Activated T-cell treated with anti-CD3 and anti-CD28 coated beads, Interleukin-2, amount 50 U/mL, for 4 hours (primary cell): ENCODE measurements at places on chromosomes 1 and 21. TPM values are rescaled to one million over a fixed set of nuclear protein-coding genes. Genes with fewer than 3 reads are reported as not detected.

DNA sequence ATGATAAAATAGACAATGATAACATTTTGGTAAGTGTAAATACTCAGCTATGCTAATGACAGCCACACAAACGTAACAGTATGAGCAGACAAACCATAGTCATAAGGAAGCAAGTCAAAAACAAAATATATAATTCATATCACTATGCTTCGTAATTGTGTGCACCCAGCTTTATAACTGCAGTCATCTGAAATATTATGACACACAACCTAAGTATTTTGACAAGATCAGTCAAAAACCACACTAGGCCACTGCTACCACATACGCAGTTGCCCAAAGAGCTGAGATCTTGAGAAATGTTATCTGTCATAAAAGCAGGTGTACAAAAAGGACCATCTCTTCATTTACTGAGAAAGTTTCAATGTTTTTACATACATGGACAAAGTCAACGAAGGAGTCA is 26.0 kb downstream of the RNASEL start:
- DNase-seq: no peak

DNA sequence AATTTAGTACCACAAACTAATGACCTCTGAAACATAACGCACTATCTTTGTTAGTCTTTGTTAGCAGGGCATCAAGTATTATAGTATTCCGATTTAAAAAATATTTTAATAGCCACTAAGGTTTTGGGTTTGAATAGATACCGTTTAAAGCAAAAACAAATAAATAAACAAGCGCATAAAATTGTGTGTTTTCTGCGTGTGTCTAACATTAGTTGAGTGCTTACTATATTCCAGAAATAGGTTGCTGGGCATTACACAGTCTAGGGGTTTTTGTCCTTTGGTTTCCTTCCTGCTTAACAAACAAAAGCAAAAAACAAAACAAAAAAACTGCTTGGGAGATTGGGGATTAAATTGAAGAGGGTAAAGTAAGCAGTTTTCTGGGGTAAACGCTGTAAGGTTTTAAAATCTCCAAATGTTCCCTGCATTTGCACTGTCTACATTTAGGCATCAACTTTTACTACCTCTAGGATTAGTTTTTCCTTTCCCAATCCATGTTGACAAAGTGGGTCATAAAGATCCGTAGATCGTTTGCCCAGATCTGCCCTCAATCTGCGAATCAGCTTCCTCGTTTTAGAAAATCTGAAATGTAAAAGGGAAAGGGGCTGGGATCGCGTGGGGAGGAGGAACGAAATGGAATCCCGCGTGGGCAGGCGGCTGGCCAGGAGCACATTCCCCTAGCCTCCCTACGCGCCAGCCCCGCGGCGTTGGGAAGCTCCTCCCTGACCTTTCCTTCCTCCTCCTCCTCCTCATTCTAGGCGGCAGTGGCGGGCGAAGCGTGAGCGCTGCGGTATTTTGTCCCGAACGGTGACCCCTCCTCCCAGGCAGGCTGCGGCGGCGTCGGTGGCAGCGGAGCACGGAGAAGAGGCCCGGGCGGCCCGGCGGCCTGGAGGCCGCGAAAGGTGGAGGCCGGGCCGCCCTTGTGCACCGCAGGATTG is at the start of gene KCTD3:
KCTD3 (plus strand) TSS at position 749 of the 935 bp plus-strand sequence. CDS start 382 bp downstream, outside the sequence.
- DNase-seq: peak; percentile 7

- no peak for DNase-seq
These were observed 111.1 kb upstream of the COA6 start for GRCh38 chr1:234262007-234262753.

DNA sequence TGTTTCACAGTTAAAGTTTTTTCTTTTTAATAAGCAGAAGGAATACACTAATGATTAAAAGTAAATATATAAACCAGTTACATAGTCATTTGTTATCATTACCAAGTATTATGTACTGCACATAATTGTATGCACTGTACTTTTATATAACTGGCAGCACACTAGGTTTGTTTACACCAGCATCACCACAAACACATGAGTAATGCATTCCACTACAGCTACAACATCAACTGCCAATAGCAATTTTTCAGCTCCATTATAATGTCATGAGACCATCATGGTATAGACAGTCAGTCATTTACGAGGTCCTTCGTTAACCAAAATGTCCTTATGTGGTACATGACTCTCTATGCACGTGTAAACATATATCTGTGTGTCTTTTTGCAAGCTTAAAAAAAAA is 35.2 kb downstream of the SCYL3 start:
- no peak for DNase-seq

GRCh38 chr1:169347688-169348382 is 19.8 kb downstream of the NME7 start:
- no peak for DNase-seq

DNA sequence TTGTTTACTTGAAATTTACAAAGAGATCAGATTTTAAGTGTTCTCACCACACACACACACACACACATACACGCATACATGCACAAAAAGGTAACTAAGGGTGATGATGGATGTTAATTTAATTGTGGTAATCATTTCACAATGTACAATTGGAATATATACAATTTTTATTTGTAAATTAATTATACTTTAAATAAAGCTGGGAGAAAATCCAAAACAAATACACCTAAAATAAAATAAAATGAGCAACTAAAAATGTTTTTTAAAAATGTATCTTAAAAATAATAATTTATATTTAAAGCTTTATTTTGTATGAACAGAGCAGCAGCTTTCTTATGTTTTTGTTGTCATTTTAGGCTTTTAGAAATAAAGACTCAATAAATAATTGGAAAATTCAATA is 8.2 kb upstream of the INSL5 start:
- no peak for DNase-seq

- DNase-seq: no peak
These were observed 256.3 kb downstream of the MATN1 start for GRCh38 chr1:30467101-30467500.

GRCh38 chr21:44038063-44038462 is 26.0 kb downstream of the TRAPPC10 start:
- DNase-seq: no peak

Gene B3GALT2
- total RNA-seq: 0.50 TPM

Gene E2F2
- 7.2 TPM for total RNA-seq

Gene CRYAA
- not detected for total RNA-seq

Gene DNAJC8
- total RNA-seq: 99.4 TPM

Gene NBPF19
- 8.3 TPM for total RNA-seq

Gene PIK3R3
- 1.6 TPM for total RNA-seq

Gene ST6GALNAC5
- total RNA-seq: not detected

Gene FMO4
- 1.3 TPM for total RNA-seq

Gene SPATA46
- total RNA-seq: not detected

Gene FALEC
- not detected for total RNA-seq
